HEK293T (cell line): ENCODE measurements at places on chromosomes 16 and 17.
A peak's percentile ranks its signal among the peaks of the same experiment; 100 is the strongest.

DNA sequence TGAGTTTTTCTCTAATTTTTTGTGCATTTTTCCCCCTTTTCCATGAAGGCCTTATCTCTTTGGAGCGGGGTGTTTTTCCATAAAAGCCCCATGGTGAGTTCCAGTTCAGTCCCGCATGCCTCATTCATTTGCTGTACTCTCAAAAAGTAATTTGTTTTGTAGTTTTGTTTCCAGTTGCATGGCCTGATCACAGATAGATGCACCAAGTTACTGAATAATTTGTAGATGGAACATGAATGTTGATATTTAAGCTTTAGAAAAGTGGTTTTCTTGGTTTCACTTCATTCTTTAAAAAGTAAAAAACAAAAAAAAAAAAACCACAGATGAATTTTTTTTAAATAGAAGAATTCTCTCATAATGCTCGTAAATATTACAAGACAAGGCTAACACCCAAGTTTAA is 349.2 kb downstream of the BCAS3 start:
- no peak for DNase-seq

GRCh38 chr17:44006598-44007345 is 2.4 kb downstream of the NAGS start:
- peak; percentile 97 for DNase-seq

GRCh38 chr16:86604436-86605193 is 26.3 kb downstream of the FOXL1 start:
- no peak for DNase-seq

DNA sequence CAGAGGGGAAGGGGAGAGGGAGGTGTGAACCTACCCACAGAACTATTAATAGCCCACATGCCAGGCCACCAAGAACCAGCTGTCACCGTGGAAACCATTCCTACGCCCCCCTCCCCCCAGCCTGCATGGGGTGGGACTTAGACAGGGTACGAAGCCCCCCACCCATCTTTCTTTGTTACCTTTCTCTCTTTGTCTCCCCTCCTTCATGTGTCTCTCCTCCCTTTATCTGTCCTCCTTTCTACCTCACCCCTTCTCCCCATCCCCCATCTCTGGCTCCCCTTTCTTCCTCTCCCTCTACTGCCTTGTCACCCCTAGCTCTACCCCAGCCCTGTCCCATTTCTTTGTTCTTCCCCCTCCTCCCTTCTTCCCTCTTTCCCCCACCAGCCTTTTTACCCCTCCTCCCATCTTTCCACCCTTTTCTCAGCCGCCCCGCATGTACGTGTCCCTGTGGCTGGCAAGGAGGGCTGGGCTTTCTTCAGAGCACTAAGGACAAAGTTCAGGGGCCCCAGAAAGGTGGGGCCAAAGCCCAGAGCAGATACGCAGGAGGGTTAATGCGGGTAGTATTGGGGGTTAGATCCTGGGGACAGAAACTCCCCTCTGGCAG is 8.0 kb downstream of the THRA start:
- DNase-seq, result no peak

- DNase-seq, result no peak
Measured at GRCh38 chr16:19073344-19073743, 5.9 kb downstream of the COQ7 start.

DNA sequence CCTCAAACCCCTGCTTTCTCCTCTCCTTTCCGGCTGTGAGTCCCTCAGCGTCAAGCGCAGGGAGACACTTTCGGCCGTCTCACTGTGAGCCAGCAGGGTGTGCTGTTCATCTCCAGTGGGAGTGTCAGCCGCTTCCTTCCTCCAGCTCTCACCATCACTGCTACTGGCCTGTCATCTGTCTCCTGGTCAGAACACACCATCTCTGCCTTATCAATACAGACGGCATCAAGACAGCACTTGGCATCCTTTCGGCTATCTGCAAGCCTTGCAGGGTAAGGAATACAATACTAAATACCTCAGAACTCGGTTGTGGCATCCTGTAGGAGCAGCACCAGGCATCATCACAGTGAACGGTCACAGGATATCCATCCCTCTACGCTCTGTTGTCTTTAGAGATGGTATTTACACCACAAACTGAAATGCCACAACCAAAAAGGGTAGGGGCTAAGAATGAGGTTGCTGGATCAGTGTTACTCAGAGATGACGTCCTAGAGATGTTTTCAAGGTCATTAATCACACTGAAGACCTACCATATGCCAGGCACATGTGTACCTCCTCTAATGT is 20.7 kb upstream of the CMTM4 start:
- DNase-seq, result peak; percentile 69

- no peak for DNase-seq
Measured at GRCh38 chr16:63061319-63061718, 1025.1 kb upstream of the CDH8 start.
